Left renal cortex interstitium (tissue), 4 donors: ENCODE measurements at places on chromosomes 1 and 21.

DNA sequence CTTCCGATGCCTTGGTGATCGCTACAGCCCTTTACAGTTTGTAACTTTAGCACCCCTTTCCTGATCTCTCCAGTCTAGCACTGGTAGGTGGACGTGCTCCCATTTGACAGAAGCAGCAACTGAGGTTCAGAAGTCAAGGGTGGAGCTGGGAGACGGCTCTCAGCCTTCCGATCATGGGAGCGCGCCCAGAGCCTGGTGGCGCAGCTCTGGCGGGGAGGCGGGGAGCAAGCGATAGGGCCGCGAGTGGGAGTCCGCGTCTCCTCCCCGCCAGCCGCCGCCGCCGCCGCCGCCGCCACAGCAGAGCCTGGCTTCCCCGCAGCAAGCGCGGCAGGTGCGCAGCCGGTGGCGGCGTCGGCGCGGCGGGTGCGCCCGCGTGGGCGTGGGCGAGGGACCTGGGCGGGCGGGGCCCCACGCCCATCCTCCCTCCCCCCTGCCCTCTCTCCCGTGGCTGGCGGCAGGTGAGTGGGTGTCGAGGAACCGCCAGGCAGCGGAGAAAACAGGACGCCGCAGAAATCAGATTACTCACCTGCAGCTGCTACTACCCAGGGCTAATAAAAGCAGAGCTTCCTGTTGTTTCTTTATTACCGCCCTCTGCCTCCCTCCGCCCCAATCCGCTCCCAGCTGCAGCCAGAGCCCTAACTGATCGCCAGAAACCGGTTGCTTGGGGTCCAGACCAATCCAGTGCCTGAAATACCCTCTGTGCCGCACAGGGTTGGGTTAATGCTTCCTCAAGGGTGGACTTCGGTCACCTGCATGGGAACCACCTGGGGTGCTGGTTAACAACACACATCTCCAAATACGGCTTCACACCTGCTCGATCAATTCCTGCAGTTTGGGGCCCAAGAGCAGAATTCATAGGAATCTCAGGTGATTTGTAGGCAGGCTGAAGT lies 60.2 kb upstream of the ID3 start:
- DNase-seq = no peak

DNA sequence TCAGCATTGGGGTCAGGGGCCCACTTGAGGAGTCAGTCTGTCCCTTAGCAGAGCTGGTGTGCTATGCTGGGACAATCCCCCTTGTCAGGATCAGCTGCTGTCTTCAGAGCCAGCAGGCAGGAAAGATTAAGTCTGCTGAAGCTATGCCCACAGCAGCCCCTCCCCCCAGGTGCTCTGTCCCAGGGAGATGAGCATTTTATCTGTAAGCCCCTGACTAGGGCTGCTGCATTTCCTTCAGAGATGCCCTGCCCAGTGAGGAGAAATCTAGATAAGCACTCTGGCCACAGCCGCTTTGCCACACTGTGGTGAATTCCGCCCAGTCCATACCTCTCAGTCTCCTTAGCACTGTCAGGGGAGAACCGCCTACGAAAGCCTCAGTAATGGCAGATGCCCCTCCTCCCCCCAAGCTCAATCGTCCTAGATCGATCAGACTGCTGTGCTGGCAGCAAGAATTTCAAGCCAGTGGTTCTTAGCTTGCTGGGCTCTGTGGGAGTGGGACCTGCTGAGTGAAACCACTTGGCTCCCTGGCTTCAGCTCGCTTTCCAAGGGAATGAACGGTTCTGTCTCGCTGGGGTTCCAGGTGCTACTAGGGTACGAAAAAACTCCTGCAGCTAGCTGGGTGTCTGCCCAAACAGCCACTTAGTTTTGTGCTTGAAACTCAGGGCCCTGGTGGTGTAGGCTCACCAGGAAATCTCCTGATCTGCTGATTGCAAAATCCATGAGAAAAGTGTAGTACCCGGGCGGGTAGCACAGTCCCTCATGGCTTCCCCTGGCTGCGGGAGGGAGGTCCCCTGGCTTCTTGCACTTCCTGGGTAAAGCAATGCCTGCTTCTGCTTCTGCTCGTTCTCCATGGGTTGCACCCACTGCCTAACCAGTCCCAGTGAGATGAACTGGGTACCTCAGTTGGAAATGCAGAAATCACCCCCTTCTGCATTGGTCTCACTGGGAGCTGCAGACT lies 25.1 kb upstream of the TP53BP2 start:
- DNase-seq = no peak

DNA sequence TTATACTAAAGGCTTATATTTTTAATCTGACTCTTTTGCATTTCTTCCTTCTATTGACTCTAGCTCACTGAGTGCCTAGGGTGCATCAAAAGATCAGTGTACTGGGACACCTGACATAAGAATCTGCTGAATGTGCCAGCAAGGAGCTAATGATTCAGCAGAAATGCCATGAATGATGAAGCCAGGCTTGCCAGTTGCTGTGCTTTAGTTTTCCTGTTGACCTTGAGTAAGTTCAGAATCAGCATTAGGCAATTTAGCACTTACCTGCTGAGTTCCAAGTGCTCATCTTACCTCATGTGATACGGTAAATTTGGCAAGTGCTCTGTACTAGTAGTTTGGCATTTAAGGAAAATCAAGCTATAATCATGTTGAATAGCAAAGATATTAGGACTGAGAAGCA lies 523.2 kb upstream of the B3GALT2 start:
- no peak for DNase-seq

GRCh38 chr1:116794804-116795481 lies 40.7 kb downstream of the CD2 start:
- no peak for DNase-seq

GRCh38 chr1:181002582-181003172 lies 20.0 kb downstream of the STX6 start:
- no peak for DNase-seq
